ENCODE measurements at places on chromosomes 1 and 21. TPM values are rescaled to one million over a fixed set of nuclear protein-coding genes. Genes with fewer than 3 reads are reported as not detected.

- no peak for DNase-seq
Observed at GRCh38 chr1:221335161-221336101, 406.5 kb downstream of the DUSP10 start.

DNA sequence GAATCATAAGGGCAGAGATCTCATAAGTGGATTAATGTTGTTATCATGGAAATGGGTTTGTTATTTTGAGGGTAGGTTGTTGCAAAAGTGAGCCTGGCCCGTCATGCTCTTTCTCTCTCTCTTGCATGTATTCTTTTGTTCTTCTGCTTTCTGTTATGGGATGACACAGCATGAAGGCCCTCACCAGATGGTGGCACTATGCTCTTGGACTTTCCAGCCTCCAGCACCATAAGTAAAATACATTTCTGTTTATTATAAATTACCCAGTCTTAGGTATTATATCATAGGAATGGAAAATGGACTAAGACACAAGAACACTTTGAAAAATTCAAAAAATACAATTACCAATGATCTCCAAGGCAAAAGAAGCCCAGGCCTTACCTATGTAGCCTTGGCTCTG, 676.1 kb downstream of the PTPRU start:
- DNase-seq = peak; percentile 6

DNA sequence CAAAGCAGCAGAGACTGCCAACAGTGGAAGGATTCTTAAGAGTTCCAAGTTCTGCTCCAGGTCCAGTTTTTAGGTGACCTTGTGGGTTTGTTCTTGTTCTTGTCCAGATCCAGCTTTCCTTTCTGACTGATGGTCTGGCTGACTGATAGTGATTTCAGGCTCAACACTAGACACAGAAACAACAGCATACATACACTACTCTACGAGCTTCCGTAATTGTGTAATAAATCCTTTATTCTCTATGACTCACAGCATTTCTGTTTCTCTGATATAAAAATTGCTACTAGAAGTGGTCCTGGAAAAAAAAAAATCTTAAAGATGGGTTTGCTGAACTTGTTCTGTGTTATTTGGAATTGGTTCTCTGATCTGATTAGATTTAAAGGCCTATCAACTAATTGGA, 62.2 kb upstream of the PTCH2 start:
- no peak for DNase-seq

- no peak for DNase-seq
Observed at GRCh38 chr1:167054531-167054930, 35.6 kb downstream of the GPA33 start.

DNA sequence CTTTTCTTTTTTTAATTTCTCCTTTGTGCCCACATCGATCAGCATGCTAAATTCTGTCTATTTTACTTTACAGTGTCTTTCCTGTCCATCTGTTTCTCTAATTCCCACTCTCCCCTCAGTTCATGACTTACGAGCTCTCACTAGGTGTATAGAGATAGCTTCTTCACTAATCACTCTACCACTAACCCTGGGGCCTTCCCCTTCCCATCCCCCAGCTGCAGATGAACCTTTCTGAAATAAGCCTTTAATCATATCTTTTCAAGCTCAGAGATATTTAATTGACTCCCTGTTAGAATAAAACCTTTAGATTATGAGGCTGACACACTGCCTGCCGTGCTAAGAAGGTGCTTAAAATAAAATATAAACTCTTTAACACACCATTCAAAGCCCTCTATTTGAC, 66.3 kb upstream of the BMP8A start:
- no peak for DNase-seq

GRCh38 chr1:9315411-9316079, 22.9 kb downstream of the SPSB1 start:
- peak; percentile 23 for DNase-seq

Gene KCNC4
- 6.7 TPM for polyA plus RNA-seq

Gene NR5A2
- polyA plus RNA-seq = 2.7 TPM

Gene COL8A2
- polyA plus RNA-seq = 1.6 TPM

Gene TNFSF4
- 44.9 TPM for polyA plus RNA-seq

Gene DNASE2B
- polyA plus RNA-seq = not detected

Gene RIMKLA
- polyA plus RNA-seq = under 0.01 TPM

Gene LCE6A
- polyA plus RNA-seq = not detected

Gene ATP6V1G3
- not detected for polyA plus RNA-seq
